Activated CD8-positive, alpha-beta T cell treated with anti-CD3 and anti-CD28 coated beads for 36 hours (primary cell): ENCODE measurements at places on chromosomes 4 and X. TPM values are rescaled to one million over a fixed set of nuclear protein-coding genes. Genes with fewer than 3 reads are reported as not detected.

MAGEB17 gene
- total RNA-seq: not detected

SPP1 gene
- not detected for total RNA-seq

CENPVL2 gene
- total RNA-seq: not detected

AWAT2 gene
- not detected for total RNA-seq

RAB40A gene
- total RNA-seq: 0.58 TPM

CLDN2 gene
- total RNA-seq: not detected
